ENCODE measurements at places on chromosomes 7 and 10. TPM values are rescaled to one million over a fixed set of nuclear protein-coding genes. Genes with fewer than 3 reads are reported as not detected.

GTPBP10 gene
- total RNA-seq: 8.4 TPM

- peak; percentile 21 for DNase-seq
These were observed 89.7 kb downstream of the PTPRE start for GRCh38 chr10:127996586-127996985.

- no peak for DNase-seq
These were observed 398.8 kb upstream of the NFE2L3 start for GRCh38 chr7:25752967-25753791.

GIMAP4 gene
- total RNA-seq: 41.7 TPM

- no peak for DNase-seq
These were observed 5.4 kb upstream of the CYREN start for GRCh38 chr7:135175931-135176330.

INSYN2A gene
- total RNA-seq: not detected

SFTPA1 gene
- not detected for total RNA-seq

- DNase-seq: no peak
These were observed 111.1 kb upstream of the CREB5 start for GRCh38 chr7:28301148-28301641.
